Activated T-helper 9 cell treated with anti-CD3 and anti-CD28 coated beads, Interleukin-2, amount 50 U/mL, for 16 hours (primary cell): ENCODE measurements at places on chromosomes 5 and 9.

DNA sequence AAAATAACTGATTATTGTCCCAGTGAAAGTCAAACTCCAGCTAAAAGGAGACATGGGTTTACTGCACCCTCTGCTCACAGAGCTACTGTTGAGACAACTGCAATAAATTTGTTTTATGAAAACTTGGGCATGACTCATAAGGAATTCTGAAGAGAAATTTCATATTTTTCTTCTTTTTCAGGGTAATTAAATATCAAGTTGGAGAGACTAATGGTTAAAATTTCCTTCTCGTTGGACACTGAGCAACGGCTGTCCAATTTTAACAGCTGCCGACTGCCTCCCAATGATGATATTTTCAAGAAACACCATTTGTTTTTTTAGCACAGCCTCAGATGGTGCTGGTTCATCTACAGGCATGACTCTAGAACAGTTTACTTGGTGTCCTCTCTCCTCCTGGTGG lies 259.2 kb upstream of the RGMB start:
- no peak for DNase-seq

DNA sequence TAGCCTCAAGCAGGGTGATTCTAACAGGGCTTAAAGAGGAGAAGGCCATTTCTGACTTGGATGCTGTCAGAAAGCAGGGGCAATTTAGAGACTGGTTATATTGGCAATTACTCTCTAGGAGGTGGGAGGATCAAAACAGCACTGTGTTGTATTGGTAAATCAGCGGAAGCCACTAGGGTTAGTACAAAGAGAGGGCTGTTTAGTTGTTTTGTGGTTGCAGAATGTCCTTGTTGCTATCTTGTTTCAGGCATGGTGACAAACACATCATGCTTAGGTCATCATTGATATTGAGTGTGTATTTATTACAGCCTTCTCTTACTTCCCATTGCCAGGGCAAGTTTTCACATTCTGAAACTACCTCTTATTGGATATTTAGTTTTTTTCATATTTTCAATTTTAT lies 165.3 kb downstream of the TAF11L14 start:
- DNase-seq, result no peak

- no peak for DNase-seq
These were observed 4.7 kb upstream of the RXRA start for GRCh38 chr9:134321531-134321930.

DNA sequence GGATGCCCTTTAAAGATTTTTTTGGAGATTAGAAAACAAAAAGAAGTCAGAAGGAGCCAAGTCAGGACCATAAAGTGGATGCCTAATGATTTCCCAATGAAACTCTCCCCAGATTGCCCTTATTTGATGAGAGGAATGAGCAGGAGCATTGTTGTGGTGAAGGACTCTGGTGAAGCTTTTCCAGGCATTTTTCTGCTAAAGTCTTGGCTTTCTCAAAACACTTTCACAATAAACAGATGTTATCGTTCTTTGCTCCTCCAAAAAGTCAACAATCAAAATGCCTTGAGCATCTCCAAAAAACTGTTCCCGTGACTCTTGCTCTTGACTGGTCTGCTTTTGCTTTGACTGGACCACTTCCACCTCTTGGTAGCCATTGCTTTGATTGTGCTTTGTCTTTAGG lies 121.8 kb downstream of the CAAP1 start:
- DNase-seq, result no peak

DNA sequence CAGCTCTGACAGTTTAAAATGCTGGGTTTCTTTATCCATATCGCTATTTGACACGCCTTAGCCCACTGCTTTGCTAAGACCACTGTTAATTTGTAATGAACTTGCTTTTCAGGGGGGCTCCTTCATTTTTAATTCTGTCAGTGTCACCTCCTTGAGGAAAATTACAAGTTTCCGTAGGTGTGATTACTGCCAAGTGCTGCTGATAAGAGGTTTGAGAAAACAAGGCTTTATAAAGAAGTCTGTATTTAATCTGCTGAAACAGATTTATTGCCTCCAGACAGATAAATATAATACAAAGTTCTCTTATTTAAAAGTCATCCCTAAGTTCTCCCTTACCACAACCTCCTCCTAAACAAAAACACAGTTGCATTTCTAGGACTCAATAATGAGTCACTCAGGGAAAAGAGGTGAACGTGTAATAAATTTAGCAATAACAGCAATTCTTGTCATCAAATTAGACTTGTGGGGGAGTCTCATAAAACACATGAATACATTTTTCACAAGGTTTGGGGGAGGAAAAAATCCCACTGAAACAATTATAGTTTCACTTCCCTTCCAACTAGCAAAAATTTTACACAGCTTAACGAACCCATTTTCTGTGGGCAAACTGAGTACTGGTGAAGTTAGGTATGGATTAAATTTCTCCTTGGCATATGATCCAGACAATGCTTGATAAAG lies 72.8 kb downstream of the MAPKAP1 start:
- no peak for DNase-seq

GRCh38 chr9:119368179-119368578 lies 1.1 kb downstream of the BRINP1 start:
- no peak for DNase-seq

- DNase-seq, result no peak
These were observed 105.0 kb downstream of the ACTL7B start for GRCh38 chr9:108750661-108751215.

GRCh38 chr5:168328814-168329213 lies 37.4 kb downstream of the WWC1 start:
- DNase-seq, result no peak

DNA sequence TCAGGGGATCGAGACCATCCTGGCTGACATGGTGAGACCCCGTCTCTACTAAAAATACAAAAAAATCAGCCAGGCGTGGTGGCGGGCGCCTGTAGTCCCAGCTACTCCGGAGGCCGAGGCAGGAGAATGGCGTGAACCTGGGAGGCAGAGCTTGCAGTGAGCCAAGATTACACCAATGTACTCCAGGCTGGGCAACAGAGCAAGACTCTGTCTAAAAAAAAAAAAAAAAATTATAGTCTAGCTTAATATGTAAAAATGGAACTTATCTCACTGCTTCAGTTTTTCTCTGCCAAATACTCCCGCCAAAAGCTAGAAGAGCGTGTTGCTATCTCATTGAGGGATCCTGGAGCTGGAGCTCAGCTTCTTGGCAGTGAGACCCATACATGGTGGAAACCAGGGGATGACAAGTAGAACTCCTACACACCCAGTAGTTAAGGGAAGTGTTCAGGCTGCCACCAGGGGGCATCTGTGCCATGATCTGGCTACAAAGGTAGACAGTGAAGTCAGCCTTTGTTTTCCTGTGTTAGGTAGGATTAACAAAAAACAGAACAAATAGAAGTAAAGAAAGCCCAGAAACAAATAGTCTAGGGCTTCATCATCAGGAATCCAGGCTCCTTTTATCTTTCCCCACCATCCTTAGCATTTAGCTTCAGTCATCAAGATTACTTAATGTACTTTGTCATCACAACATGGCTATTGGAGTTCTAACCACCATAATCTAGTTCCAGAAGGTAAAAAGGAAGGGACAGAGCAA lies 33.6 kb upstream of the GLIPR2 start:
- peak; percentile 81 for DNase-seq

DNA sequence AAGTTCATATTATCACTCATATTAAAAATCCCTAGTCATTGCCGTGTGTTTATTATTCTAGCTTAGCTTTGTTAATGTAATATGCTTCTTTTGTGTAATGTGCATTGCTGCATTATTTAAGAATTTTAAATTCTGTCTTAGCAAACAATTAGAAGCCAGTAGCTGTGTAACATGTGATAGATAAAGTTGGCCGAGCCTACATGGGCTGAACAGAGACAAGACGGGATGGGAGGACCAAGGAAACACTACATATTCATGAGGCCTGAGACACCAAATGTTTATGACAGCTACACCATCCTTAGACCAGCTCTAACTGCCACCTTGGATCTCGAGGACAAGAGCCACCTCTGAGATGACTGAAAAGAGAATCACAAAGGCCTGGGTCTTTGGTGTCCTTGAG lies 51.0 kb upstream of the COL15A1 start:
- no peak for DNase-seq

GRCh38 chr5:121681229-121681855 lies 170.3 kb upstream of the FTMT start:
- no peak for DNase-seq

DNA sequence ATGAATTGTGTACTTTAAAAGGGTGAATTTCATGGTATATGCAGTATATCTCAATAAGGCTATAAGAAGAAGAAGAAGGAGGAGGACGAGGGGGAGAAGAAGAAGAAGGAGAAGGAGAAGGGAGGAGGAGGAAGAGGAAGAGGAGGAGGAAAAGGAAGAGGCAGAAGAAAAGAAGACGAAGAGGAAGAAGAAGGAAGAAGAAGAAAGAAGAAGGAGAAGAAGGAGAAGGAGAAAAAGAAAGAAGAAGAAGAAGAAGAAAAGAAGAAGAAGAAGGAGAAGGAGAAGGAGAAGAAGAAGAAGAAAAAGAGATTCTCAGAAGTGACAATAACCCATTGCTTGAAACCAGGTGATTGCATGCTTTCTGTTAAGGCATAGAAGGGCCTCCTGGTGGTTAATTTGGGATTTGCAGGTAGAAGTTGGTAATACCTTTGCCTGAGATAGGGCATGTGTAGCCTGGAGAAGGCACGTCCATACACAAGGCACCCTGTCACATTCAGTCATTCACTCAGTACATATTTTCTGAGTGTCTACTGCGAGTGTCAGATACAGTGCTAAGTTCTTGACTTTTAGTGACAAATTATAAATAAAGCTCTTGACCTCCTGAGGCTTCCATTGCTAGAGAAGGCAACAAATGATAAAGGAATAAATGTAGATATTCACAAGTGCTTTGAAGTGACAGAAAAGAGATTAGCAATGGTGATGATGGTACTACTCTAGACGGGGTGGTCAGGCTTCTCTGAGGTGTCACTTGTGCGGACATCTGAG lies 231.3 kb downstream of the NPR3 start:
- DNase-seq, result no peak

GRCh38 chr5:124583469-124584350 lies 162.7 kb downstream of the ZNF608 start:
- no peak for DNase-seq

- DNase-seq, result no peak
These were observed 417.0 kb downstream of the TMEM161B start for GRCh38 chr5:87851603-87852002.

GRCh38 chr5:133400831-133401351 lies 211.4 kb downstream of the FSTL4 start:
- DNase-seq, result no peak

DNA sequence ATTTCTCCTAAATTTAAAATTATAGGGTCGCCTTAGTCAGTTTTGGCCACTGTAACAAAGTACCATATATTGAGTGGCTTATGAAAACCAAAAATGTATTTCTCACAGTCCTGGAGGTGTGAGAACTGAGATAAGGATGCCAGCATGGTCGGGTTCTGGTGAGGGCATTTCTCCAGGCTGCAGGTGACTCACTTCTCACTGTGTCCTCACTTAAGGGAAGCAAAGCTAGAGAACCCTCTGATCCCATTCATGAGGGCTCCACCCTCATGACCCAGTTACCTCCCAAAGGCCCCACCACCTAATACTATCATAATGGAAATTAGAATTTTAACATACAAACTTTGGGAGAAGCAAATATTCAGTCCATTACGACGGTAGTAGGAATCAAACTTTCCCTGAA lies 75.1 kb upstream of the FBN2 start:
- no peak for DNase-seq

GRCh38 chr5:143557061-143557818 lies 153.8 kb upstream of the NR3C1 start:
- no peak for DNase-seq

- DNase-seq, result no peak
These were observed 57.6 kb downstream of the OTULIN start for GRCh38 chr5:14721990-14722656.

- no peak for DNase-seq
These were observed 201.5 kb downstream of the AOPEP start for GRCh38 chr9:94927762-94928670.

DNA sequence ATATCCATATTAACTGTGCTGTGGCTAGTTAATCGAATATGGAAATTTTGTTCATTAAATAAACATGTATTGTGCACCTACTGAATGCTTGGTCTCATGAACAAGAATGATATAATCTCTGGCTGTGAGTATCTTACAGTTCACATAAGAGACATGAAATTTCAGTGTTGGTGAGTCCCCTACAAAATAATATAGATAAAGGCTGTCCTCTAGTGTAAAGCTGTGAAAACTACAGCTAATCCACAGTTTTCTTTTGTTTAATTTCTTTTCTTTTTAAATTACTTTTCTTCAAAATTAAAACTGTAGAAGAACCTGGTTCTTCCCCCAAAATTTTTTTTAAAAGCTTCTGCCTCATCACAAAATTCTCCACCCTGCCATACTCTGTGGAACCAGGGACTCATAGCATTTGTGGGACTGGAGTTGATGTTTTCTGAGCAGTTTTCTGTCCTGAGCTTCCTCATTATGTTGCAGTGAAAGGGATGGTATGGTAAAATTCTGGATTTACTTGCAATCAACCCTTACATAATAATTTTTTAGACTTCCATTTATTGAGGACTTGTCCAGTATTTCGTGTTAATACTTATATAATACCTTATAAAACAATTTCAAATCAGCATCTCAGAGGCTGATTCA lies 135.0 kb downstream of the STK32A start:
- DNase-seq, result no peak

DNA sequence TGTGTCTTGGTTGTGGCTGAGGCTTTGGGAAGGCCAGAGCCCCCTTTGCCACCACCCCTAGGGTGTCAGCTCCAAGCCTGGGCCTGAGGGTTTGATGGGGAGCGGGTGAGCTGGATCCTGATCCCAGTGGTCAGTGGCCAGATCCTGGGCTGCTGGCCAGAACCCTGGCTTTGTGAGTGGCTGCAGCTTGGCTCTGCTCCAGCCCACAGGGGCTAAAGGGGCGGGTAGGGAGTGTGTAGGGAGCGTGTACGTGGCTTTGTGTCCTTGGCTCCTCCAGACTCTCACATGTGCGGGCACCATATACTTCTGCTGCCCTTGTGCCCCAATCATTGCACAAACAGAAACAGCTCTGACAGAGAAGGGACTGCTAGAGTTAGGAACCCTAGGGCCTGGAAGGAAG lies 1.2 kb upstream of the IL11RA start:
- DNase-seq, result no peak

- no peak for DNase-seq
These were observed 261.7 kb downstream of the TRPM3 start for GRCh38 chr9:70859694-70860093.

DNA sequence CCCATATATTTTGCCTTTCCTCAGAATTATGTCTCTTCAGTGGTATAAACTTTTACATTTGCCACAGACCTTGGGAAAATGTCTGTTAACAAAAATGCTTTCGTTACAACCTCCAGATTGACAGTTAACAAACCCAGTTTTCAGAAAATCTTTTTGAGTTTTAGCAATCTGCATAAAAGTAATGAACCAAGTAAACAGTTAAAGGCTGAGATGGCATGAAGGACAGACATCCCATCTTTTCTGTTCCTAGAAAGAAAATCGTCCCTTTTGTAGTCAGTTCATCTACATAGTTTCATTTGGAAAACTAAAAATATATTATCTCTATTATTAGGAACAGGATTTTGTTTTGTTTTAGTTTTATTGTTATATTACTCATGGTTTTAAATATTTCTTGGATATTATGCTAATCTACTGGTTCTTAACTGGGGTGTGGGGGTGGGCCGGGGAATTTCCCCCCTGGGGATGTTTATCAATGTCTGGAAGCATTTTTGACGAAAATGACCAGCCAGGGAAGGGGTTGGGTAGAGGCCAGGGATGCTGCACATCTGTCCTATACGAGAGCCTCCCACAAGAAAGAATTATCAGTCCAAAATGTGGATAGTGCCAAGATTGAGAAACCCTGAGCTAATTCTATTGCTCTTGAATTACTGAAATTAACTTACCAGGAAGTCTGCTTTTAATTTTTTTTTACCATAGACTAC lies 11.9 kb downstream of the FYB1 start:
- DNase-seq, result no peak

GRCh38 chr9:30977965-30978364 lies 1406.5 kb upstream of the ACO1 start:
- DNase-seq, result no peak
